AG09319 (cell line): ENCODE measurements at places on chromosomes 3 and 15.

GRCh38 chr3:196772102-196772501 lies 32.4 kb downstream of the PAK2 start:
- no peak for DNase-seq

DNA sequence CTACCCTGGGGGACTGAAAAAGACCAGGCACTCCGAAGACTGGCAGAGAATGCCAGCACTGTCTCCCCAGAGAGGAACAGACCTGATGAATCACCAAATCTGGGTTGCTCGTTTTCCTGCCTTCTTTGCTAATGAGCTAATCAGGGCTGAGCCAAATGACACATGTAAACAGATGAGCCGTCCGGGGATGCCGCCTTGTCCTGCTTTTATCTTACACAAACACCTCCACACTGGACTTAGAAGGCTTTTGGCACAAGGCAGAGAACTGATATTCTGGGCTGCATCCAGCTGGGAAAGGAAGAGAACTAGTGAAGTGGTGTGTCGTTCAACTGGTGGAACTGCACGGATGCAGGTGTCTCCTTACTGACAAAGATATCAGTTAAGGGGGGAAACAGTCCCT lies 88.1 kb downstream of the MECOM start:
- DNase-seq: no peak

- DNase-seq: no peak
Measured at GRCh38 chr3:15796771-15797641, 773 bp downstream of the ANKRD28 start.

DNA sequence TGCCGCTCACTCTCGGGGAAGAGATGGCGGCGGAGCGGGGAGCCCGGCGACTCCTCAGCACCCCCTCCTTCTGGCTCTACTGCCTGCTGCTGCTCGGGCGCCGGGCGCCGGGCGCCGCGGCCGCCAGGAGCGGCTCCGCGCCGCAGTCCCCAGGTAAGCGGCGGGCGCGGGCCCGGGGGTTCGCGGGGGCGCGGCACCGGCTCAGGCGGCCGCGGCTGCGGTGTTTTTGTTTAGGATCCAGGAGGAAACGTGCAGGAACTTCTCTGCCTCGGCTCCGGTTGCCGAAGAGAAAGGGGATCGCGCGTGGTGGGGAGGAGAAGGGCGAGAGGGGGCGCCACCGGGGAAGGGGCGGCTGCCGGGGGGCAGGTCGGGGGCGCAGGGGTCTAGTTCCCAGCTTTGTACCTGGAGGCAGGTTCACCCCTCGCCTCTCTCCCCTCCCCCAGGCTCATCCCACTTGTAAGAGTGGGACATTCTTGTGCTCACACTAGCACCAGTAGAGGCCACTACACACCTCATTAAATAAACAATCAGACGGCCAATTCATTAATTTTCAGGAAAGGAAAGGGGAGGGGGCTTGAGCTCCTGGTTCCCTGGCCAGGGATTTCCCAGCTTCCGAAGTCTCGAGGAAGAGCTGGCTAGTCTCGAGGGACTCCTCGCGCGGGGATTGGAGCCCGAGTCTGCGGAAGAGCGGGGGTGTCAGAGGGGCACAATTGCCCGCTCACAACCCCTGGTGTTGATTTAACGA lies 562 bp downstream of the NEO1 start:
- DNase-seq: no peak
